ENCODE measurements at places on chromosomes 4 and X.
A peak's percentile ranks its signal among the peaks of the same experiment; 100 is the strongest.

DNA sequence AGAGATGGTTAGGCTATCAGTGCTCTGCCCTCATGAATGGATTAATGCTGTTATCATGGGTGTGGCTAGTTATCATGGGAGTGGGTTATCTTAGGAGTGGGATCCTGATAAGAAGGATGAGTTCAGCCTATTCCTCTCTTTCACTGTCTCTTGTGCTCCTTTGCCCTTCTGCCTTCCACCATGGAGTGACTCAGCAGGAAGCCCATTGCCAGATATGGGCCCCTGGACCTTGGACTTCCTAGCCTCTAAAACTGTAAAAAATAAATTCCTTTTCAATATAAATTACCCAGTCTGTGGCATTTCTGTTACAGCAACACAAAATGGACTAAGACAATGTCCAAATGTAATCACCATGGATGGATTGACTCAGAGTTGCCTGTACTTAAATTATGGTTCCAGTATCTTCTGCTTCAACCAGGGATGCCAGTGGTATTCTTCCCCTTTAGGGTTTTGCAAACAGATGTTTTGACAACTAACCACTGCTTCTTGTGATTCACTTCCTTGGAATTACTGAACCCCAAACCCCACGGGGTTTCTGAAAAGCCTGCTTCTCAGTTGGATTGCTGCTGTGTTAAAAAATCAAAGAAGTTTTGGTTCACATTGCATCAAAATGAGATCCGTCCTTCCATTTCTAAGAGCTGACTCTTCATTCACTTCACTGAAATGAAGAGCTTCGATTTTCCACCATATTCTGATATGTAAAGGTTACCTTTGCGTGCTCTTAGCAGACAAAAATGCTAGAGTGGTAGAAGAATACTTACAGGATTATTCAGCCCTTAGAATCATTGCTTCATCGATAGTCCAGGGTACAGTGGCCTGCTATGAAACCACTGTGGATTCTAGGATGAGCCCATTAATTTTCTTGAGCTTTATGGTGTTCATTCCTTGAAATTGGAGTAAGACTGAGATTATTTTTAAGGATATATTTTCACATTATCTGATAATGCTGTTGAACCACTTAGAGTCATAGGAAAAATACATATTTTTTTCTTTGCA lies 107.7 kb downstream of the FRMPD4 start:
- no peak for DNase-seq

GRCh38 chr4:90127223-90127705 lies at the start of gene CCSER1:
TSS of gene CCSER1 (plus strand) at chr4:90127394.
- DNase-seq = peak; percentile 68

DNA sequence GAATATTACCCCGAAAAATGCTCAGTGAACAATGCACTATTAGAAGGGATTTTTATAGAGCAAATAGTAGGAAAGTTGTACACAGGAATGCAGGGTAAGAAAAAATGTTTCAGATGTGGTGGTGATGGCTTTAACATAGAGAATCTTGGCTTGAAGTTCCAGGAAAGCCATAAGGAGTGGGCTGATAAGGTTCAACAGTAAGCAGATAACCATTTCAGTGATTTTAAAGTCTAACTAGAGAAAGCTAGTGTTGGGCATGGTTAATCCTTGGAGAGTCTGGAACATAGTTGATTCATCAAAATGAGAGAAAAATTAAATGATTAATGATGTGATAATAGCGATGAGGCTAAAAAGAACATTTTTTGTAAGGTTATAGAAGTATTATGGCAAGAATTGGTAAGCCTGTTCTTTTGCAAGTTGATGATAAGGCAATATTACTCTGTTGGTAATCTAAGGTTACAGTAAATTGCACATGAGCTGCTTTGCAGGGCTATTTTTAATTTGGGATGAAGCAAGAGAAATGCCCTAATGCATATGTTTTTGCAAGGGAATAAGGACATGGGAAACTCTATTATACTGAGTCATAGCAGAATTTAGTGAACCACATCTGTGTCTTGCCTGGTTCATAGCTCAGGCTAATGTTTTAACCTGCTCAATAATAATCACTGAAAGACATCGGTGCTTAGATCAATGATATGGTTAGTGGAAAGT lies 44.3 kb downstream of the GALNTL6 start:
- DNase-seq = no peak

DNA sequence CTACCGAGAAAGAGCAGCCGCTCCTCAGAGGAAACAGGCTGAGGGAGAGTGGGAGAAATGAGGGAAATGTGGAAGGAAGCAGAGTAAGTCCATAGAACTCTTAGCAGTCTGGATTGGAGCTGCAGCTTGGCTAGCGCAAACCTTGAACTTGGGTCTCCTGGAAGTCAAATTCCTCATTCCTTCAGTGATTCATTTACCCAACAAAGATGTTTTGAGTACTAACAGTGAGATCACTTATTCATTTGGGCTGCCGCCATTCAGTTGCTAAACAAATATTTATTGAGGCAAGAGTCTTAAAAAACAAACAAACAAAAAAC lies 51.5 kb downstream of the SEL1L3 start:
- DNase-seq = no peak

GRCh38 chr4:172815499-172816164 lies 353.0 kb upstream of the GALNT7 start:
- DNase-seq = no peak

DNA sequence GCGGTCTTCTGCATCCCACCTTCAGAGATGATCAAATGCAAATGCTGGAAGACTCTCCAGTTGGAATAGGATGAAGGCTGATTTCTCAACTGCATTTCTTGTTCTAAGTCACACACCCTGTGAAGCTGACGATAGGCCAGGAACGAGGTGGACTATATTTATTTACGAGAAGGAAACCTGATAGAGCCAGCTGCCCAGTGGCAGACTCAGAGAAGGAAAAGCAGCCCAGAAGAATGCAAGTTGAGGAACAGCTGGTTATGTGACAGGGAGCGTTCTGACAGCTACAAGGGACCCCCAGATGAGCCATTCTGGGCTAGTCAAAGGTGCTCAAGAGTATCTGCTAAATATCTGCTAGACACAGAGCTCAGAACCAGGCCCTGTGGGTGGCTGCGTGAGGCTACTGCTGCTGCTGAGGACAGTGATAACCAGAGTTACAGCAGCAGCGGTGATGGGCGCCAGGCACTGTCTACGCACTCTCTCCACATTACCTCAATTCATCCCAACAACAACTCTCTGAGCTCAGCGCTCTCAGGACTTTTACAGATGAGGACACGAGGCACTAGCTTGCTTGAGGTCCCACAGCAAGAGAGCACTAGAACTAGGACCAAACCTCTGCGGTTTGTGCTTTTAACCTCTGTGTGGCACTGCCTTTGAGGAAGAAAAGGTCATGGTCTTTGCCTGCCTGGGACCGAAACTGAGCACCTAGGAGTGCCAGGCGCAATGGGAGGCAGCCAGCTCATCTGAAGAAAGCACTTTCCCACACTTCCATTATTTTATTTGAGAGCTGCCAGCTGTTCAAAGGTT lies 69.0 kb downstream of the GATB start:
- no peak for DNase-seq

DNA sequence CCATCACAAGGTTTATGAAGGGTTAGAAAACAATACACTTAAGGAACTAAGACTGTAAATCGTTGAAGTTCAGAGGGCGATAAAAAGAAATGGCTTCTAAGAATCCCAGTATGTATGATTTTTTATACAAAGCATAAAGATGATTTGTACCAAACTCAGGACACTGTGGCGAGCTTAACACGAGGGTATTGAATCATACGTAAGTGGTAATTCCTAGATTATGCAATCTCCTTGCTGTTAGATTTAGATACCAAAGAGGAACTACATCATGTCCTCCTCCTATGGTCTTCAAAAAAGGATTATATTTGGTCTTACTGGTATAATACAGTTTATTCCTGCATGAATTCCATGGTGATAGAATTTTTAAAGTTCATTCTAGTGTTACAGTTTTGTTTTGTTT lies 23.9 kb downstream of the NFKB1 start:
- no peak for DNase-seq

GRCh38 chr4:173019664-173020063 lies 148.9 kb upstream of the GALNT7 start:
- no peak for DNase-seq

DNA sequence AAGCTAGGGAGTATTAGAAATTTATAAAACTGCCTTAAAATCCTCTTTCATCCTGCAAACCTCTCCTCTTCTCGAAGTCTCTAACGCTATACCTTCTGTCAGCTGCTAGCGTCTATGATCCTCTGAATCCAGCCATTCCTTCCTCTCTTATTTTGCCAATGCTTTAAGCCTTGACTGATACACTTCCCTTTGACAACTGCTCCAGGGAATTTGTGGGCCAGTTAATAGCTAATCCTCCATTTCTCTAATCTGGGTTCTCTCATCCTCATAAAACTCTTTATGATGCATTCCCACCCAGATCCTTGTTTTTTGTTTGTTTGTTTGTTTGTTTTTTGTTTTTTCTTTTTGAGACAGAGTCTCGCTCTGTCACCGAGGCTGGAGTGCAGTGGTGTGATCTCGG lies 293.6 kb upstream of the PUDP start:
- no peak for DNase-seq

GRCh38 chr4:176540814-176541213 lies 221.0 kb downstream of the SPCS3 start:
- DNase-seq = no peak

DNA sequence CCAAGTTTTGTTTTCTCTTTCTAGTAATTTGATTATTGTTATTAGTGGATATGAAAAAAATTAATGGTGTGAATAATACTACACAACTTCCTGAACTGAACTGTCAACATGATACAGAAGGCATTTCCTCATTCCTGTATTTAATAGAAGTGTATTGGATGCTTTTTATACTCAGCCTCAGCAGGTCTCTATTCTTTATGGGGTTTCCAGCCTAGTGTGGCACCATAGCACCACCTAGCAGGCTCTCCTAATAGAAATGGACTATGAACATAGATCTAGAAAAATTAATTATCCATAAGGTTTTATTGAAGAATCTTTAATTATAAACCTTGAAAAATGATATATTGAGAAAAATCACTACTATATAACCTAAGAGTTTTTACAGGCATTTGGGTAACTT lies 52.4 kb downstream of the GLRB start:
- no peak for DNase-seq

- DNase-seq = no peak
Measured at GRCh38 chr4:89196056-89196674, 84.8 kb downstream of the TIGD2 start.

DNA sequence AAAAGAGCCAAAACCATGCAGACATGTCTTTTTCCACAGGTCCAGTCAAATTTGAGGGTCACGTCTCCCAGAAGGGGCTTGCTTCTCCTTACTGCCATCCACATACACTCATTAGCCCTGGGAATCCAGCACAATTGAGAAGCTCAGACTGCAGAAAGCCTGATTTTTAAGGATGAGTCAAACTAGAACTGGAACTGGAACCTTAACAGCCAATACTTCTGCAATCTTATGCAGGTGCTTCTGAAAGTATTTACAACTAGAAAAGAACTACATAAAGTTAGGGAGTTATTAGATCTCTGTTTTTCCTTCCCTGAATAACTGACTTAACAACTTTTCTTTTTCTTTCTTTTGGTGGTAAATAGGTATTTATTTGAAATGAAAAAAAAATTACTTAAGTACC lies 86.3 kb downstream of the CDS1 start:
- no peak for DNase-seq

- no peak for DNase-seq
Measured at GRCh38 chr4:55442541-55442940, 46.8 kb downstream of the TMEM165 start.

GRCh38 chrX:107716118-107716684 lies 59.4 kb downstream of the TSC22D3 start:
- no peak for DNase-seq

DNA sequence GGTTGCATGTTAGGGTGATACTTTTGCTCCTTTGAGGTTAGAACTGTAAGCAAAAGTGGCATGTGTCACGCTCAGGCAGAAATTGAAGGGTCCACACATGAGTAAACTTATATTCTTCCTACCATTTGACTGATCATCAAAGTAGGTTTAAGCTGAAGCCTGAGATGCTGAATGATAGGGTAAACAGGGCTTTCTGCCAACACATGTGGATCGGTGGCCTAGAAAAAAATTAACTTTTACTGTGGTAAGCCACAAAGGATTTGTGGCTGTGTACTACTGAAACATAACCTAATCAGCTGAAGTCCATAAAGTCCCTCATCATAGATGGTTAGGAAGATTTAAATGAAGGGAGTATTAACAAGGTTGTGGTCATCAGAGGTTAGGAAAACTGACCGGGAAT lies 1070.1 kb downstream of the STPG2 start:
- no peak for DNase-seq

DNA sequence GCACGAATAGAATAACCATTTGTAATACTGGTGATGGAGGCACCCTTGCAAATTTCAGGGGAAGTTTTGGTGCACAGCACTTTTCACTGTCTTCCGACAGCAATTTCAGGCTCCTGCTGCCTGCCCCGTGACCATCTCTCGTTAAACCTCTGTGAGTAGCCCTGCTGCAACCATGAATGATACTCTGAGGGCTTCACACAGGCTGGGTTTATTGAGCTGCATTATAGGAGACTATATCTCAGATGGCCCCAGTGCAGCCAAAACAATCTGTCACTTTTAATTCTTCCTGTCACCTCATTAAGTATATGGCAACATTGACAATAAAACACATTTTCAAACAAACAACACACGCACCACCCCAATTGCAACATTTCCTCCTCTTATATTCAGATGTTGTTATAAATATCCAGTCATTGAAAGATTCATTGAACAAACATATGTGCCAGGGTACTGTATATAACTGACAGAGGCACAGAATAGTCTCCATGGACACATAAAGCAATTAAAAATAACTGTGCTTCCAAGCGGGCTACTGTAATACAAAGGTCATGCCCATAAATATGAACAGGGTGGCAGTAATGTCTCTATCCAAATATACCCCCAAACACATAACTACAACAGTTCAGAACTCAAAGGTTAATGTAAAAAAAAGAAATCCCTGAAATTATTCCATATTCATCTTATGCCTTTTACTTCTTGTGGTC lies 477.0 kb downstream of the GBA3 start:
- no peak for DNase-seq

DNA sequence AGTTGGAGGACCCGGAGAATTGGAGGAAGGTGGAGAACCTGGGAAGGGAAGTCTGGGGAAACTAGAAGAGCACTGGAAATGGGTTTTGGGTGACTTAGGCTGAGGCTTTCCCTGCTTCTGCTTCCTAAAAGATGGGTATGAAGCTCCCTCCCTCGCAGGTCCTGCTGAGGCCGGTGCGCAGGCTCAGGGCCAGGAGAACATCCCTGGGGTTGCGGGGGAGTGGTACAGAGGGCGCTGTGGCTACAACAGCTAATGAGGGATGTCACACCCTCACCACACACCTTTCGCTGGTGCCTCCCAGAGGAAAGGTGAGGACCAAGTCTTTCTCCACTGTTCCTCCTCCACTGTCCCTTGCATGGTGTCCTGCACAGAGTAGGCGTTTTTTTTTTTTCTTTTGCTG lies 15.8 kb downstream of the APLN start:
- DNase-seq = no peak

DNA sequence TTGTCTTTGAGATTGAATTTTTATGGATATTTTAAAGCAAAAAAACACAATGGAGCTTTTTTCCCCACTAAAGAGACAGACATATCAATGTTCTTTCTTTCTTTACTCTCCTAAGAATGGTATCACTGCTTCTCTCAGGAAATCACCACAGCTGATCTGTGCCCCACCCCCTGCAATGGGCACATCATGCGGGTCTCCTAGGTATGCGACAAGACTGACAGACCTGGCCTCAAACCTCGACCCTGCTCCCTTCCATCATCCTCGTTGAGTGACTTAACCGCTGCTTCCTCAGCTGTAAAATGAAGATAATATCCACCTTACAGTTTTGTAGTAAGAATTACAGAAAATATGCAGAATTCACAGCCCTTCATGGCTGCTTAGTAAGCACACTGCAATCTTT lies 58.3 kb downstream of the LEF1 start:
- no peak for DNase-seq

GRCh38 chr4:1684506-1685234 lies 557 bp upstream of the FAM53A start:
- DNase-seq = no peak
